IPS DF 6.9 (cell line): ENCODE measurements at places on chromosomes 5 and 9.
A peak's percentile ranks its signal among the peaks of the same experiment; 100 is the strongest.

DNA sequence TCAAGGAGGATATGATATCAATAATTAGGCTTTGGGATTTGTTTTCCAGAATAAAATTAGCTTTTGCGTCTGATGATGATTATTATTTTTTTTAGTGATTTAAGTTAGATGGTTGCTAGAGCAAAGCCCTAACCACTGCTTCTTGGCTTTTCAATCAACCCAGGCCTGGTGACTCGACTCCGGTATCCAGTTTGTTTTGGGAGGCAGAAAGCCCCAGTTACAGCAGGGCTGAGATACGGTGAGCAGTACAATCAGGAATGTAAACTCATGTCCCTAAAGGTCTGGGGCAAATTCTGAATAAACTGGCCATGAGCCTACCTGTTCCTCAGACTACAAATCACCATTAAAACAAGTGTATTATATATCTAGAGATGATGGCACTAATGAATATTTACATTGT is 24.4 kb upstream of the CYFIP2 start:
- no peak for DNase-seq

- no peak for DNase-seq
Measured at GRCh38 chr5:149387081-149387631, 8.1 kb upstream of the IL17B start.

DNA sequence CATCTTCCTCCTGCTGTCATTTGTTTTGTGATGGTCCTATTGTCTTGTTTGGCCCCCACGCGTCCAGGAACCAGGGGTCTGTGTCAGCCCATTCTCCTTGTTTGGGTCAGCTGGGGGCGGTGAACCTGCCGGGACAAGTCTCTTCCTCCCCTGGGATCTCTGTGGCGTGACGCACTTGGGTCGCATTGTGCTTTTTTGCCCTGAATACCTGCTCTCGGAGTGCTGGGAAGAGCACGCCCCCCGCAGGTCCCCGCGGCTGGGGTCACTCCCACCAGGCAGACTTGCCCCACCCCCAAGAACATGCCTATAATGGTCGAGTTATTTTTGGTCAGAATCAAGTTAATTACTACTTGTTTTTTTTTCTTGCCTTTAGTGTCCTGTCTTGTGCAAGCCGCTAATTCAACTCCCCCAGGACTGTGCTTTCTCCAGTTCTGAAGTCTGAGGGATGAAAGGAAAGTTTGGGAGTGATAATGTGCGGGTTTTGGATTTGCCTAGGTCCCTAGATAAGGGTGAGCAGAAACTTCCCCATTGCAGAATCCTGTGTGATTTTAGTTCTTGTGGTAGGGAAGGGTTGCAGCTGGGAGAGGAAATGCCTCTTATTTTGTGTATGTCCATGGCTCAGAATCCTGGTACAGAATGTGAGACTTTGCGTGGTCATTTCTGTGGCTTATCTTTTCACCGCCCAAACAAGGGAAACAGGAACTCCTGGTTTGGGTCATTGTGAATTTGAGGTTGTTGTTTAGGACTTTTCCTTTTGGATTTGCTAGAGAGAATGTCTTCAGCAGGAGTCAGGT is 789 bp downstream of the ACER2 start:
- no peak for DNase-seq

DNA sequence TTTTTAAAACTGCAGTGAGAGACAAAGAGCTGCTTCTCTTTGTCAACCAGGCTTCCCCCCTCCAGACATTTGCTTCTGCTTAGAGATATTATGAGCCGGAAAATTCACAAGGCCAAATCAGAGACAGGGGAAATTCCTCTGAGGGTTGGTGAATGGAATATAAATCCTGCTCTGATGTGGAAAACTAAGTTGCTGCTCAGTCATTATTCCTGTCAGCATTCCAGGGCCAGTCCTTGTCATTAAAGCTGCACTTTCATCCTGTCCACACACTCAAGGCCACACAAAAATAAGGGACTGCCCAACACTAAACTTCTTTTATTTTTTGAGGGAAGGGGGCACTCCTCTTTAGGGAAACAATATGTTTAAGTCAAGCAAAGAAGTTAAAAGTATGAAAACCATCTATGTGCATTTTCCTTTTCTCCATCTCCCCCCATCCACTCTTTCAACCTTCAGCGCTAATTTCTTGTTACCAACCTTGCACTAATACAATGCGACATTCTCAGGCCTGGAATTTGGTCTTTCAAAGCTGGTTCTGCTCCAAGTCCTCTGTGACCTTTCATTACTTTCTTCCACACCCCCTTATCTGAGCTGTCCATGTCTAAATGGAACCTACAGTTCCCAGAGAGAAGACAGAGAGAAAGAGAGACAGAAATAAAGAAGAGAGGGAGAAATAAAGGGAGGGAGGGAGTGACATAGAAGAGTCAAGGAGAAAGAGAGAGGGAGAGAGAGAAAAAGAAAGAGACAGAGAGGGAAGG is 118.9 kb upstream of the S1PR3 start:
- no peak for DNase-seq

DNA sequence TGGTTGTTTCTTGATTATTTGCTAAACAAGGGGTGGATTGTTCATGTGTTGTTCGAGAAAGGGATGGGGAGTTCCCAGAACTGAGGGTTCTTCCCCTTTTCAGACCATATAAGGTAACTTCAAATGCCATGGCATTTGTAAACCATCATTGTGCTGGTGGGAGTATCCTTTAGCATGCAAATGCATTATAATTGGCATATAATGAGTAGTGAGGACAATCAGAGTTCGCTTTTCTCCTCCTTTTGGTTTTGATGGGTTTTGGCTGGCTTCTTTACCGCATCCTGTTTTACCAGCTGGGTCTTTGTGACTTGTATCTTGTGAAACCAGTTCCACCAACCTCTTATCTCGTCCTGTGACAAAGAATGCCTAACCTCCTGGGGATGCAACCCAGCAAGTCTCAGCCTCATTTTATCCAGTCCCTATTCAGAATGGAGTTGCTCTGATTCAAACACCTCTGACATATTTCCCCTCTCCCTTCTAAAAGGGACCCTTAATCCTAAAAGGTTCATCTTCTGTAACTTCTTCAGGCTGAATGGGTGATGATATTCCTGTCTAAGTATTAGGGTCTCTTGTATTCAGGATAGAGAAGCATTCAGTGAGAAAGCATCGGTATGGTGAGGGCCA is 8.7 kb upstream of the FBN2 start:
- peak; percentile 25 for DNase-seq

DNA sequence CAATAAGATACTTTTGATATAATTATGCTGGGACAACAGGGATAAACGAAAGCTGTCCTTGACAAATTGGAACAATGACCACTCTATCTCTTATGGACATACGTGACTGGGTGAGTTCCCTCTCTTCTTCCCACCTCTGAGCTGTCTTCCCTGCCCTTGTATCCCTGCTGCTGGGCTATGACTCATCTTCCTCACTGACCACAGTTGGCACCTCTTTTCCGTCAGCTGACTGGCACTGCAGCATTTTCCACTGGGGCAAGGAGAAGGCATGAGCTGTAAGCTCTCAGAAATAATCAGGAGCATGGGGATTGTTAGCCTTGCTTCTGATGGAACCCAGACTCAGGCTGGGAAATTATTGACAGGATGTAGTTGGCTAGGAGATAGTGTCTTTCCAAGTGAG is 48.7 kb downstream of the PCSK1 start:
- DNase-seq, result no peak

- no peak for DNase-seq
Measured at GRCh38 chr9:112664531-112664930, 53.4 kb downstream of the INIP start.

GRCh38 chr5:137195483-137195882 is 303.6 kb downstream of the SPOCK1 start:
- DNase-seq, result no peak

GRCh38 chr9:34985311-34985899 is 4.1 kb upstream of the DNAJB5 start:
- no peak for DNase-seq

DNA sequence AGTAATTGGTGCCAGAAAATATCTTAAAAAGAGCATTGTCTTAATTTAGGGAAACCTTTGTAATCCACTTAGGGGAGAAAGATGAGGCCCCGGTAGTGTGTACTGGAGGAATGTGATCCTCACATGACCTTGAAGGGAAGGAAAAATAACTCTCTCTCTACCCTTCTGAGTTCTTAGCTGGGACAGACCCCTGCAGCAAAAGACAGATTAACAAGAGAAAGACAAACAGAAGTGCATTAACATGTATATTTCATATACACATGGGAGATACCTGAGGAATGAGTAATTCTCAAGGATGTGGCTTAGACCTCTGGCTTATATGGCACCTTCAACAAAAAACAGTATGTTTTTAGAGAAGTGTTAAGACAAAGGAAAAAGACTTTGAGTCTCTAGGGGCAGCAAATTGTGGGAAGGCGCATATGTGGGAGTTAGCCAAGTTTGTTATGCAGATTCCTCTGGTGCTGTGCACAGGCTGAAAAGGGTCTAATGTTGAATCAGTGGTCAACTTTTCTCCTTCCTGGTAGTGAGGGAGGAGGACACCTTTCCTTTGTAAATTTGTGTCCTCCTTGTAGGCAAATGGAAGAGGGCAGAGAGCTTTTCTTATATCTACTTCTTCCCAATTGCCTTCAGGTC is 138.8 kb downstream of the LRRC70 start:
- DNase-seq, result no peak

- peak; percentile 71 for DNase-seq
Measured at GRCh38 chr5:171623551-171624097, 162.0 kb upstream of the SMIM23 start.

- DNase-seq, result no peak
Measured at GRCh38 chr9:137353223-137354152, 51.4 kb upstream of the NRARP start.

DNA sequence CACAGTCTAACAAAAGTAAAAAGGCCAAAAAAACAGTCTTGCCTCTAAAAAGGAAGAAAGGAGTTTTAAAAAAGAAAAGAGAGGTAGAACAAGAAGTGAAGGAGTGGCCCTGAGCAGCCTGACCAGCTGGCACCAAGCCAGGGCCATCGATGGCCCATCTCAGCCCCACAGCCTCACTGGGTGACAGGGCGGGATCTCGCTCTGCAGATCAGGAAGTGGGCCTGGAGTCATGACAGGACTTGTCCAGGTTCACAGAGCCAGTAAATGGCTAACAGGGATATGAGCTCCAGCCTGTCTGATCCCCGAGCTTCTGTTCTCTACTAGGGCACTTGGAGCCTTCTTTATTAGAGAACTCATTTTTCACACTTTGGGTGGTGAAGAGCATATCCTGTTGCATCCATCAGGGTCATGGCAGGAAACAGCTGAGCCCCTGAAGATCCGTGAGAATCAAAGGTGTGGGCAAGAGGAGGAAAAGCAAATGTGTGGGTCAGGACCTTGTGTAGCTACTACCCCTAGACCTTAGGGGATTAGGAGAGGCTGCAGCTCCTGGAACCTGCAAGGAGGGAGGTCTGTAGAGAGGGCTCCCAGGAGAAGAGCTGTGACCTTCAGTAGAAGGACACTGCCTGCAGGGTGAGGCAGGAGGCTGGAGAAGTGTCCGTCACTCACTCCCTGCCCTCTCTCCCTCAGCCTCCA is 299.0 kb upstream of the MSX2 start:
- no peak for DNase-seq

- no peak for DNase-seq
Measured at GRCh38 chr9:135275163-135275562, 187.7 kb downstream of the OLFM1 start.

- no peak for DNase-seq
Measured at GRCh38 chr5:67530609-67531255, 334.1 kb upstream of the CD180 start.

DNA sequence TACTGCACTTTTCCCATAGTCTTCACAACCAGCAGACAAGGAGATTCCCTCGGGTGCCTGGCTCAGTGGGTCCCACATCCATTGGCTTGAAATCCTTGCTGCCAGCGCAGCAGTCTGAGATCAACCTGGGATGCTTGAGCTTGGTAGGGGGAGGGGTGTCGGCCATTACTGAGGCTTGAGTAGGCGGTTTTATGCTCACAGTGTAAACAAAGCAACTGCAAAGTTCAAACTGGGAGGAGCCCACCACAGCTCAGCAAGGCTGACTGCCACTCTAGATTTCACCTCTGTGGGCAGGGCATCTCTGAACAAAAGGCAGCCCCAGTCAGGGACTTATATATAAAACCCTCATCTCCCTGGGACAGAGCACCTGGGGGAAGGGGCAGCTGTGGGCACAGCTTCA is 512.3 kb upstream of the MPDZ start:
- no peak for DNase-seq

GRCh38 chr9:135332979-135333748 is 146.4 kb upstream of the PPP1R26 start:
- no peak for DNase-seq

- DNase-seq, result no peak
Measured at GRCh38 chr9:91197232-91198181, 164.2 kb downstream of the AUH start.

DNA sequence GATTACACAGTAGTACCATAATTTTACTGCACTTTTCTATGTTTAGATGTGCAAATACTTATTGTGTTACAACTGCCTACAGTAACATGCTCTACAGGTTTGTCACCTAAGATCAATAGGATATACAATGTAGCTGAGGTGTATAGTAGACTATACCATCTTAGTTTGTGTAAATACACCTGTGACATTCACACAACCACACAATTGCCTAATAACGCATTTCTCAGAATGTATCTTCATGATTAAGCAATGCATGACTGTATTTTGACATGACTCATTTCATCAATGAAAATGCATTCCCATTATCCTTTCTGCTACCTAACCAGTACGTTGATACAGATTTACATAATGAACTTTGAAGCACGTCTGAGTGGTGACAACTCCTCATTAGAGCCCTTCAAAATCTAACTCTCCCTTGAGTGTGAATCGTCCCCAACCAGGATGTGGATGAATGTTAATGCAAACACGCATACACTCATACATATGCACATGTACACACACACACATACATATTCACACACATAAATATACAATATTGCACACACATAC is 28.4 kb downstream of the GZMK start:
- no peak for DNase-seq

DNA sequence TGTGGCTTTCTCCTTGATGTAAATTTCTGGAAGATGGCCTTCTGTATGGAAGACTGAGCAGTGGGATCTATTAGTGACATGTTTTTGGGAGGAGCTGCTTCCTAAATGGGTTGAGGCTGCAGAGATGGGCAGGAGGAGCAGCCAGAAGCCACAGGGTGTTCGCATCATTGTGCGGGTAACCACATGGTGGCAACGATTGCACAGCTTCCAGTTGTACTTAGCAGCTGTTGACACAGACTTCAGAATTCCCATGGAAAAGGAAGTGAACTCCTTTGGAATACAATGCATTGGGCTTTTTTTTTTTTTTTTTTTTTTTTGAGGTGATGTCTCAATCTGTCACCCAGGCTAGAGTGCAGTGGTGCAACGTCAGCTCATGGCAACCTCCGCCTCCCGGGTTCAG is 297.3 kb downstream of the NR3C1 start:
- DNase-seq, result no peak
